ENCODE measurements at places on chromosomes 6 and 20.
A peak's percentile ranks its signal among the peaks of the same experiment; 100 is the strongest.

- no peak for DNase-seq
These were observed 31.9 kb upstream of the FABP7 start for GRCh38 chr6:122747573-122747972.

- no peak for DNase-seq
These were observed 176.1 kb downstream of the SMOC2 start for GRCh38 chr6:168616816-168617765.

DNA sequence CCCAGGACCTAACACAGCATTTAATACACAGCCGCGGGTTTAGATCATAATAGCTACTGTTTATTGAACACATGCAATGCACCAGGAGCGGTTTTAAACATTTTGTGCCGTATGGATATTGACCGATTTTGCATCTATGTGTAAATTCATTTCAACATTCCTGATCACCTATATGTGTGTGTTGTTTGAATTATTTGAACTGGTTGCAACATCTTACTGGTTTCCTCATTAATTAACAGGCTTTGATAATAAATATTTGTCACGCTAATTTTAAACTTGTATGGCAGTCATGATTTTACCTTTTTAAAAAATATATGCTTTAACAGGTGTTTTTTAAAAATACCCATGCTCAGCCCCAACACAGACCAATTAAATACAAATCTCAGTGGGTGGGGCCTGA, 35.8 kb downstream of the CPNE5 start:
- DNase-seq = no peak

- DNase-seq = no peak
These were observed 55.2 kb downstream of the HDDC2 start for GRCh38 chr6:125246566-125246965.

DNA sequence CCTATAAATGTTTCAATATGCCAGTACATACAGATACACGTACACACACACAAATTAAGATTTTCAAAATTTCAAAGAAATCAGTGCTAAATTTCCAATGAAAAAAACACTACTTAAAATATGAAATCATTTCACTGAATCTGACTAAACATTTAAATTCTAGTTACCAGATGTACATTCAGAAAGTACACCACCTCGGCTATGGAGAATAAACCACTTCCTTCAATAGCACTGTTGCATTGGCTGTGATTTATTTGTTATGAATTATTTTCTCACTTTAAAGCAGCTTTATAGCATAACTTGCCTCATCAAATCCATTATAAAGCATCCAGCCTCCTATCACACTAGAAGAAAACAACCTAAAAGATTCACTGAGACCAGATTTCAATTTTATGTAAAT, 36.6 kb downstream of the HBS1L start:
- no peak for DNase-seq

GRCh38 chr20:10508468-10509251, 73.6 kb downstream of the SLX4IP start:
- DNase-seq = no peak

- DNase-seq = peak; percentile 56
These were observed 133.9 kb upstream of the NEDD9 start for GRCh38 chr6:11366183-11366933.

DNA sequence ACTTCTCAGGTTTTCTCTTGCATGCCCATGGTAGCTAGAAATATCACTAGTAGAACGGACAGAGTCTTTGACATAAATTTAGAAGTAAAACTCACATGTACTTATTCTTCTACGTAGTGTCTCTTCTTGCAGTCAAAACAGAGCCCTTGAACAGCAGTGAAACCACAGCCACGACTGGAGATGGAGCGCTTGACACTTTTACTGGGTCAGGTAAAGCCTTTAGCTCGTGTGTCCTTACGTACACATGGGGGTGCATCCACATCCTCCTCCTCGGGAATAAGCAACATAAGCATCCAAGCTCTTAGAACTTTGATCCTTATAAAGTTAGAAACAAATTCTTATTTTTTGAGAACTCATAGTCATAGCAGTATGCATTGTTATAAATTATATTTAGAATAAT, 215.3 kb downstream of the EYA4 start:
- no peak for DNase-seq

DNA sequence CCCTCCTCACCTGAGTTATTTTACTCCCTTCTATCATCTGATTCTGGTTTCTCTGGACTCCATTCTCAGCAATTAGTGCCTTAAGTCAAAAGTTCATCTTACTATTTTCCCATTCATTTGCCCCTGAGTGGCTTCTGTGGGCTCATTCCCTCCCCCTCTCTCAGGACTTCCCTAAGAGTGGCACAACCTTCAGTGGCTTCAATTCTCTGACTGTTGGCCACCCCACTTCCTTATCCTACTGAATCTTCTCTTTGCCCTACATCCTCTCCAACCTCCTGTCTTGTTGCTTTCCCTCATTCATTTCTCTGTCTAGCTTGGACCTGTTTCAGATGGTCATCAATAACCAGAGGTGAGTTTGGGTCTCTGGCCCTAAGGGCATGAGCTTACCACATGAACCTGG, 61.1 kb upstream of the GLP1R start:
- no peak for DNase-seq

DNA sequence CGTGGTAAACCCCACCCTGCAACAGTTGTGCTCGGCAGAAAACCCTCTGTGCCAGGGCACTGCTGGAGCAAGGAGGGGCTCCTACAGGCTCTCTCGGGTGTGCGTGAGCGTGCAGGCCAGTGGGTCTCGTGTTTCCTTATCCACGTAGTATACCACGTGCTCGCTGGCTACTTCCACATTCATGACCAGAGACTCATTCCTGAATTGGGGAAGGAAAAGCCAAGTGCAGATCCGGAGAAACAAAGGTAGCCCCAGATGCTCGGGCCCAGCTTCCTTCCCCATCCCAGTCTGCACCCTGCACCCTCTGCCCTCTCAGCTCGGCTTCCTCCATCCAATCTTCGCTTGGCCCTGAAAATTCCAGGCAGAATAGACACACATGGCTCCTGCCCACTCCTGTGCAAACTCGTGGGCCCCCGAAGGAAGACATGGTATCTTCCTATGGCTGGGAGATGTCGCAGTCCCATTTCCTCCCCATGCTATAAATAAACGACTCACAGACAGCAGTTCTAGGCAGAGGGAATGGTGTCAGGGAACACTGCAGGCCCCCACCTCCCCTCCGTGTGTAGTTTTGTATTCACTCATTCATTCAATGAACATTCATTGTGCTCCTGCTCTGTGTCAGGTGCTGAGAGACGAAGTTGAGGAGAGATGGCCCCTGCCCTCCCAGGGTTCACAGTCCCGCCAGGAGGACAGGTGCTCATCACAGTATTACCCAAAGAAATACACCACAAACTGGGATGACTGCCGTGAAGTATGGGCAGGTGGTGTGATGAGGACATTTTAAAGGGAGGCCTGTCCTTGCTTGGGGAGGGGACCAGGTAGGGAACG, 29.6 kb downstream of the NPEPL1 start:
- no peak for DNase-seq

GRCh38 chr6:21942897-21943296, 349.3 kb downstream of the SOX4 start:
- no peak for DNase-seq

GRCh38 chr6:123715006-123715863, 78.5 kb upstream of the TRDN start:
- no peak for DNase-seq

DNA sequence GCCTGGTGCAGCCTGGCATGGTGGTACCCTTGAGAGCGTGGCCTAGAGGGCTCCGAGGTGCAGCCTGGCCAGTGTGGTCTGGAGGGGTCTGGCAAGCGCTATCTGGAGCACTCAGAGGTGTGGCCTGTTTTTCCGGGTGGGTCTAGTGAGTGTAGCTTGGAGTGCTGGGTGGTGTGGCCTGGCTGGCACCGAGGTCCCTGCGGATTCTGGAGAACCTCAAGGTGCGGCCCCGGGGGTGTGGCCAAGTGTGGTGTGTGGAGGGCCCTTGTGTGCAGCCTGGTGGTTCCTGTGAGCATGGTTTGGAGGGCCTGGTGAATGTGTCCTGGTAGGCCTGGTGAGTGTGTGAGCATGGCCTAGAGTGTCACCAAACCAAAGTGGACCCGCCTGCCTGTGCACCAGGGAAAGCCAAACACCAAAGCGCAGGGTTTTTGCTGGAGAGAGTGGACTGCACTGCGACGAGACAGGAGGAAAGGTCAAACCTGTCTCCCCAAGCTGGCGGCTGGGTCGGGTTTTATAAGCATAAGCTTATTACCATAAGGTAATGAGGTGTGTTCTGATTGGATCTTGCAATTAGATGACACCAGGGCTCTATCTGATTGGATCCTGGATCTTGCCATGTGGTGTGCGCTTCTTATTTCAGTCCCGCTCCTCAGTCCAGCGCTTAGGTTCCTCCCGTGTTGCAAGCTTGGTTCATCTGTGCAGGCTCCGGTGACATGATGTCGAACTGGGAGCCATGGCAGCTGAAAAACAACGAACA, 35.7 kb downstream of the IGF2R start:
- DNase-seq = no peak

DNA sequence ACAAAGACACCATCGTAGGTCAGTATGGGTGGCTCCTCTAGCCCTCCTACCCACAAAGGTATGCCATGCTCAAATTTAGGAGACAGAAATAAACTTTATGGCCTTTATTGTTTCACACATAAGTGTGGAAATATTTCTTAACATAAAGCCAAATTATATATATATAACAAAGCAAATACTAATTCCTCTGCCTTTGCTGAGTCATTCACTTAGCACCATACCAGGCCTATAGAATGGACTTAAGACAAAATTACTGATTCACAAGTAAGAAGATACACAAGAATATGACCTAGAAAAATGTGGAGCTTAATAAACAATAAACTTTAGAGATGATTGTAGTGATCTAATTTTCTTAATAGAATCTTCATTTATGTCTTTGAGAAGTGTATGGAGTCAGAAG, 5.2 kb downstream of the FRK start:
- no peak for DNase-seq

GRCh38 chr6:167034056-167034455, 34.9 kb downstream of the CEP43 start:
- DNase-seq = no peak

DNA sequence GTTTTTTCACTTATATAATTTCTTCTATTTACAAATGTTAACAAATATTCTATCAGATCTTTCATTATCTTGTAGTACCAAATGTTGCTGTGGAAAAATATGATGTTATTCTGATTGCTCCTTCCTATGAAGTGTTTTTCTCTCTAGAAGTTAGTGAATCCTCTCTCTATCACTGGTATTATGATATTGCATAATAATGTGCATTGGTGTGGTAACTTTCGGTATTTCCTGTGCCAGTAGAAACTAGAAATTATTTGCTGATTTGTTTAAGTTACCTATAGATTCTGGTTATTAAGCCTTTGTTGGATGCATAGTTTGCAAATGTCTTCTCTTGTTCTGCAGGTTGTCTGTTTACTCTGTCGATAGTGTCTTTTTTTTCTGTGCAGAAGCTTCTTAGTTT, 342.5 kb downstream of the CENPW start:
- DNase-seq = no peak

DNA sequence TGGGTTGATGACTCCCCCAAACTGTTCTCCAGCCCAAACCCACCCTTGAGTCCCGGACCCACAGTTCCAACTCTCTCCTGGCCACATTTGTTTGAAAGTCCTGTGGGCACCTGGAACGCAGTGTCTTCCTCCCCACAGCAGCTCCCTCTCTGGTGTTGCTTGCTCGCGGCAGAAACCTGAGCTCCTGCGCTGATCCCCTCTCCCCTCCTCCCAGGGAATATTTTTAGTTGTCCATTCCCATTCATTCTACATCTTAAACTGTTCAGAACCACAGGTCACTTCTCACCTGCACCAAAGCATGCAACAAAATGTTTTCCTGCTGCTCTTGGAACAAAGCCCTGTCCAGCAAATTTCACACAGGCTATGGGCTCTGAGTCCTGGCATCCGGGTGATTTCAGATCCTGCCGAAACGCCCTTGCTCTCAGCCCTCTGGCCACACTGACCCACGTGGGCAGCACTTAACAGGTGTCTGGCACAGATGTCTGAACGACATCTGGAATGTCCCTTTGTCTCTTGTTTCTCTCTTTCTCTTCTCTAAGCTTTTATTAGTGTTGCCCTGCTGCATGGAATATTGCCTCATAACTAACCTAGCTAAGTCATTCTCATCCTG, 27.0 kb upstream of the PMEPA1 start:
- DNase-seq = no peak

- no peak for DNase-seq
These were observed 10.9 kb downstream of the SPATS1 start for GRCh38 chr6:44353336-44353735.

Measured in activated CD4-positive, alpha-beta T cell treated with anti-CD3 and anti-CD28 coated beads for 4 hours (primary cell).